ENCODE measurements at places on chromosomes 5 and 9.

DNA sequence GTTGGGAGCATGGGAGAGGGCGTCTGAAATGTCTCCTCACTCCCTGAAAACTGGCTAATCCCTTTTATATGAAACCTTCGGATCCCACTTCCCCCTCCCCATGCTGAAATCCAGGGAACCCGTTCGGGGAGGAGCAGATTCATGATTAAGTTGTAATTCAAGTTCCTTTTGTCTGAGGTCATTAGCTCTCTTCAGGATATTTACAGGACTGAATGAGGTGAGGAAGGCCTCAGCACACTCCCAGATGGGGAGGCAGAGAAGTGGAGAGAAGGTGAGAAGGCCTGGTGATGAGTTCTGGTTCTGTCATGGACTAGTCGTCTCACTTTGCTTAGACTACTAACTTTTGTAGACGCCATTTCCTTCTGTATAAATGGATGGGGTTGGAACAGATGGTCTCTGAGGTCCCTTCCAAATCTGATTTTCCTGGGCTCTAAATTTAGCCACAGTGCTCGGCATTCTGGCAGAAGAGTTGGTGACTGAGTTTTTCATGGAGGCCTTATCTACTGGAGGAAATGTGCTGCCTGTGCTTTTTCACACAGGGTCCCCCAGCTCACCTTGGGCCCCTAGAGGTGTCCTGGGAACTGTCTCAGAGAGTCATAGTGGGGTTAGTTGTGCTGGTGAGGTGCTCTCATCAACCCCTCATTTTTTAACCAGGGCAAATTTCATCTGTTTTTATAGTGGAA lies 62.3 kb downstream of the PRDM6 start:
- DNase-seq = no peak

DNA sequence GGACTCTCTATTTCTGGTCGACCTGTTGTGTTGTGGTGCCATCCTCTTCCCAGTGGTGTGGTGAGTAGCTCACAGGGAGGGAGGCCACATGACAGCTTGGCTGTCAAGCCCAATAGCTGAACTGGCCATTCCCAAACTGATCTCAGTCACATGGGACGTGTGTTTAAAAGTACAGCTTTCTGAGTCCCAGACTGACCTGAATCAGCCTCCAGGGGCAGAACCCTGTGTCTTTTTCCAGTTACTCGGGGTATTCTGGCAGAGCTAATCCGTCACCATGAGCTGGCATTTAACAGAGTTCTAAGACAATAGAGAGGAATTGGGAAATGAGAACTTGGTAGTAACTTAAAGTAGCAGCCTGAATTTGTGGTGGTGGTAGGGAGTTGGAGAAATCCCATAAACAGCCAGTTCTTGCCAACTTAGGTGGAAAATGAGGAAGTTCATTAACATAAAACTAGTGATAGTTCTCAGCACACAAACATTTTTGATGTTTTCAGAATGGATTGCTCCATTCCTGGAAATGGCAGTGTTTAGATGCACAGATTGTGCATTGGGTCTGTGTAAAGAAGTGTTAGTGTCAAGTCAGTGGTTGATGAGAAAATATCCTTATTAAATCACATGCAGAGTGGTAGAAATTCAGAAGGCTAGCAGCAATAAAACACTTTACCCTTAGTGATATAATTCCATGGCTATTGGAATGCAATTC lies 50.9 kb downstream of the GPR107 start:
- DNase-seq = no peak

- DNase-seq = no peak
These were observed 34.6 kb downstream of the CTSL start for GRCh38 chr9:87760529-87760928.

DNA sequence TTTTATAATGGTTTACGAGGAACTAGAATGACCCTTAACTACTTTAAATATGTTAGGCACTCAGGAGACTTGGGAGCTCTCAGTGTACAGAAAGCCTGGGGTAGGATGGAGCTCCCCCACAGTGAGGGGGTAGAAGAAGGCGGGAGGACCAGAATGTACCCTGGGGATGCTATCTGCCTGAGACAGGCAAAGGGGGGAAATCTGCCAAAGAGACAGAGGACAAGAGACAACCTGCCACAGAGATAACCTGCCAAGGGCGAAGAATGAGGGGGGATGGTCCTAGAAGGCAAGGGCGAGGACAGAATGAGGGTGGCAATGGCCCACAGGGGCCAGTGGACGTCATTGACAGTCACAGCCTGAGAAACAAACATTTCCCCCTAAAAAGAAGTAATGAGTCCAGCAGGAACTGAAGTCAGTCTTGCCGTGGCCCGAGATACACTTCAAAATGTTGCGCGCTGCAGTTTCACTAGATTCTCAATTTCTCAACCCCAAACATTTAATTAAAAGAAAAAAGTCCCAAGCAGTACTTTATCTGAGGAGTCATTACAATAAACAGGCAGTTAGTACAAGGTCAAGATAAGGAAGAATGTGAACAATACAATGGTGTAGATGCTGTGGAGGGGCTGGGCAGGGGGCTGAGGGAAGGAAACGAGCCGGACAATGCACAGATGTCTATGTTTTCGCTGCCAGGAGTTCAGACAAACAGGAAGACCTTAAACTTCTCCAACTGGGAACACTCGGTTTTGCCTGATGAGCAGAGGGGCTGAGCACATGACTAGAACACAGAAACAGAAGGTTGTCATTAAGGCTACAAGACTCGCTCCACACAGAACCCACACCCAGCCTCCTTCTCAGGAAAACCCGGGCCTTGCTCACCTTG lies 125.0 kb downstream of the LHFPL2 start:
- DNase-seq = no peak

DNA sequence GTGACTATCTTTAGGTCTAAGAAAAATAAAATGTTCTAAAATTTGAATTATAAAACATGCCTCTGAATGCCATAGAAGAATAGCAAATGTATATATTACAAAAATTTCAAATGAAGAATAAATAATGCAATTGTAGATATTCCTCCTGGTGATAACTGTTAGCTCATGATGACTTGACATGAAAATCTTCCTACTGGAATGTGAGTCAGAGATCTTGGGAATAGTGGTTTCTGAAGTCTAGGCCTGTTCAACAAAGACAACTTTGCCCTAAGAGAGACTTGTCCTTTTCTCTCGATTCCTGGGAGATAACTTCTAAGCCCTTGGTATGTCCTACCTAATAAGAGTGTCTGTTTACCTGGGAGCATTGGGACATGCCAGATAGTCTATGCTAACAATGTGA lies 746.3 kb upstream of the RIOK2 start:
- no peak for DNase-seq

DNA sequence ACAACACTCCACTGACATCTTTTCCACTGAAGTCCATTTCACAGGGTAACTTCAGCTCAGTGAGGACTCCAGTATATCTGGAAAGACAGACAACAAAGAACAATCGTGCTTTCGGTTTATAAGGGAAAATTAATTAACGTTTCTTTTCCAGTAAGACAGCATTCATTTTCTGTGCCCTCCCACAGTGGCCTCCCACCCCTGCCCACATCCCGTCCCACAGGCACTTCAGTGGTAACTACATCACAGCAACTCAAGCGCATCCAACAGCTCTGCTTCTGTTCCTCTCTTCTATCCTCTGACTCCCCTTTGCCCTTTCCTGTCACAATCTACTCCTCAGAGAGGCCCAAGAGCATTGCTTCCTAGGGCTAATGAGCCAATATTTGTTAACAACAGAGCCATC lies 40.3 kb downstream of the GLDC start:
- no peak for DNase-seq

- no peak for DNase-seq
These were observed 14.8 kb upstream of the IQGAP2 start for GRCh38 chr5:76388236-76388635.

GRCh38 chr9:134770972-134771971 lies 109.3 kb upstream of the FCN2 start:
- peak; percentile 49 for DNase-seq

DNA sequence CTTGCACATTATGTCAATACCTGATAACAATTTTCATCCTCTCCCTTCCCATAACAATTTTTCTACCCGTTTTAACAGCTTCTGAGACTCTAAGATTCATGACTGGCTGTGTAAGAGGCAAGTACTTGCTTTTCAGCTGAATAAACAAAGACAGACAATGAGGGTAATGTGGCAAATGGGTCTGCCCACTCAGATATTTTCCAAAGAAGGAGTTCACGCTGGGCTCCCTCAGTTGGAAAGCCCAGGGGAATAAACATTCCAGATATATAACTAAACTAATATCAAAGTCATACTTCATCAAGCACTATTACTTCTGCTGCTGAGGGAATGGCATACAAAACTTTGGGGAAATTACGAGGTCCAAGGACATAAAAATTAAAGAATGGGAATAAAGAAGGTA lies 24.4 kb downstream of the MEGF9 start:
- no peak for DNase-seq

- no peak for DNase-seq
These were observed 478.9 kb downstream of the SPATA31D1 start for GRCh38 chr9:82467436-82467835.

DNA sequence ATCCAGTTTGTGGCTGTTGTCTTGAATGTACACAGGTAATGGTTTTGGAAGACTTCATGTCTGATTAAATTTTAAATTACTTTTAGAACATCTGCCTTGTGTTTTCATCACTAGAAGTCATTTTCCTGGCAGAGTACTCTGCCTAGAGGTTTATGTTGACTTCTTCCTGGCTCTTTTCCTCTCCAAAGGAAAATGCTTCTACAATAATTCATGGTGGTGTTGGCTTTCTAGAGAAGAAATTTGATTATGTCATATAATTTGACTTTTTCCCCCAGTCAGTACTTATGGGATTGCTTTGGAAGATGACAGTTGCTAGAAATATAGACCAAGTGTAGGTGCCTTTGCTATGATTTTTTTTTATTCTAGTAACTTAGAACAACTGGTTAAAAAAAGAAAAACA lies 46.8 kb downstream of the F2RL2 start:
- no peak for DNase-seq

DNA sequence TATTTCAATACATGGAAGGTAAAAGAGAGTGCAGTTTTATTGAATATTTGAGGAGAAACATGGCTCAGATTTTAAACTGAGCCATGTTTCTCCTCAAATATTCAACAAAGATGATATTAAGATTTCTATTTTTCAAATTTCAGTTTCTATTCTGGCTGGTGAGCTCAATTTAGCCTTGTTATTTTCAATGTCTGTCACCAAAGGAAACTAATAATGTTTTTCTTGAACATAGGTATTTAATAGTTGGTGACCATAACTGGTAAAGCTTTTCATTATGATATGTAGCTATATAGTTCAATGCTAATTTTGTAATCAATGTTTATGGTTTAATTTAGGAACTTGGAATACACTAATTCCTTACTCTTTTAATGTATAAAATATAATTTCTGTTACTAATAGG lies 177.4 kb downstream of the FER start:
- DNase-seq = no peak

- no peak for DNase-seq
These were observed 8.6 kb upstream of the LPCAT1 start for GRCh38 chr5:1532384-1532783.

DNA sequence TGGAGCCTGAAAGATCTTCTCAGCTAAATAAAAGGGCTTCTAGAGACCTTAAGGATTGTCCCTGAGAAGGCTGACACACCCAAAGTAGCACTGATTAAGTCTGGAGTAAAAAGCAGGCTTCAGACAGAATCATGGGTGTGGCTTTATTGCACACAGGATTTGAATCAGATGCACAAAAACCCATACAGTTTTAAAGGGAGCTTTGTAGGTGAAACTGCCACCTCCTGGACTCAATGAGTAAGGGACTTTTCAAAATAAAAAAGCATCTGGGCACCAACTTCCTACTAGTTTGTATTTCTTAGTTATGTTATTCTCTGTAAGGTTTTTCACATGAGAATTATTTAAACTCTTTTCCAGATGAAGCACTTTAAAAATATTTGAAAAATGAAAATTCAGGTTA lies 129.4 kb downstream of the EDIL3 start:
- no peak for DNase-seq

DNA sequence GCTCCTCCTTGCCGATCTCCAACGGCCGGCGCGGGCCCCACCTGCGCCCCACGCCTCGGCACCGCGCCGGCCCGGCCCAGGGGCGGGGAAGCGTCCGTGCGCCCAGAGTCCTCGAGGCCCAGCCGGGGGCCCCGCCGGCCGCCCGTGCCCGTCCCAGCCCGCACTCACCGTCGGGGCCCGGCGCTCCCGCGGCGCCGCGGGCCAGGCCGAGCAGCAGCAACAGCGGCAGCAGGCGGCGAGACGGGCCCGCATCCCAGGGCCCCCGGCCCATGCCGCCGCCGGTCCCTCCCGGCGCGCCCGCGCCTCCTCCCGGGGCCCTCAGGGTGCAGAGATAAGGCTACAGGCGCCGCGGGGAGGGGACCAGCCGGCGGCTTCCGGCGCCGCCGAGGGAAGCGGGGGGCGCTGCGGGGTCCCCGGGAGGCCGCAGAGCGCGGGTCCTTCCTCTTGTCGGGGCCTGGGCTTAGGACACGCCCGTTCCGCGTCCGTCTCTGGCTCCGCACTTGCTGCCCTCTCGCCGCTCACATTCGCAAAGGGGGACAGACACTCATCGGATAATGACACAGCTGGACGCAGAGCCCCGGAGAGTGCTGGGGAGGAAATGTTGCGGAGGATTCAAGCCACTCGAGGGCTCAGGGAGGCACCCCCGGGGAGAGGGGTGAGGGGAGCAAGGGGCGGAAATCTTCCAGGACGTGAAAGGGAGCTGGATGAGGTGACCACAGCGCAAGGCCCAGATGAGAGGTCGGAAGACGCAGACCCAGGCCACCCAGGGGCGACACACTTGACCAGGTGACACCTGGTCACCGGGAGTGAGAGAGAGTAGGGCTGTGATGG lies at the start of gene SUSD1:
Gene SUSD1, minus strand, starts transcription at position 333 of the 831 bp plus-strand sequence. Its CDS starts 62 bp downstream, at position 271.
- DNase-seq = peak; percentile 62

- DNase-seq = no peak
These were observed 324.7 kb upstream of the GRAMD2B start for GRCh38 chr5:126098330-126099017.

DNA sequence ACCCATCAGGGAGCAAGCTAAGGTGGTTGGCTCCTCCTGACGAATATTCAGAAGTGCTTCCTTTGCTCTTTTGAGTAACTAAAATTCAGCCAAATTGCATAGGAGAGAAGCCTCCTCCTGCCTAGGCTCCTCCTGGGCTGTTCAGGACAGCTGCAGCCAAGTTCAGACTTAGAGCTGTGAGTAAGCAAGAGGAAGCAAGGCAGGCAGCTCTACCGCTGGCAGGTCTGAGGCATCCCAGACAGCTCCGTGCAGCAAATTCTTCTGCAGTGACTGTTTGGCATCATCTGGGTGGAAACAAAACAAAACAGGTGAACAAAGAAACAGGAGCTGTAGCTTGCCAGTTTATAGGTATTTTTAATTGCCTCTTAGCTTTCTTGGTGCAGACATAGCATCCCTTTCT lies 421.0 kb downstream of the GADD45G start:
- DNase-seq = no peak

GRCh38 chr9:36036780-36037548 lies at the start of gene RECK:
RECK (plus strand) TSS chr9:36036913; CDS start chr9:36036999, 86 bp downstream.
- peak; percentile 83 for DNase-seq

DNA sequence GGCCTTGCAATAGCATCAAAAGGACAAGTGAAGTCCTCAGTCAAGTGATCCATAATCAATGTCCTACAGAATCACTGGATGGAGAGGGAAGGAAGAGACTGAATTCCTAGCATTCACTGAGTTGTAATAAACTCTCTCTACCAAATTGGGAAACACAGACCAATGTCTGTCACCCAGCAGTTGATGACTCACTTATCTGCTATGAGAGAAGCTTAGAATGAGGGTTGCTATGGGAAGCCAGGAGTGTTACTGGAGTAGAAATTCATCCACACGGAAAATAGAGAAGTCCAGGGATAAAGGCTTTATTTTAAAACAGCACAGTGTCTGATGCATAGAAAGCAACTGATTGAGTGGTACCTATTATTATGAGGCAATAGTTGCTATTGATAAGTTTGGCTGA lies 407.4 kb downstream of the BRINP1 start:
- no peak for DNase-seq

All from GM12892 (cell line).